Brain microvascular endothelial cell (primary cell): ENCODE measurements at places on chromosomes 6 and 20.

DNA sequence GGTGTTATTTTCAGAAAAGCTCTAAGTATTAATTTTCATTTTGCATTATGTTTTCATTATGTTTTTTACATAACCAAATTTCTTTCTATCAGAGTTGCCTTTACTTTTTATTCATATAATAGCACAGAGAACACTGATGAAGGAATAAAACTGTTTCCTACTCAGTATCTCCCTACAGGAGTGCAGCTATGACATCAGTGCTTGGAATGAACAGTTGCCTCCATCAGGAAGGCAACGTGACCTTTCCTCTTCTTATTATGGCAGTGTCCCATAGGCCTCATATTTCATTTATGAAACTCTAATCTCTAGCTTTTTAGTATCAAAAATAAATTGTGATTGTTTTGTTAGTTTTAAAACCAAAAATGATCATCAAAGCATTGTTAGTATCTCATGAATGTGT, 712.8 kb downstream of the CD109 start:
- DNase-seq: peak; percentile 1

DNA sequence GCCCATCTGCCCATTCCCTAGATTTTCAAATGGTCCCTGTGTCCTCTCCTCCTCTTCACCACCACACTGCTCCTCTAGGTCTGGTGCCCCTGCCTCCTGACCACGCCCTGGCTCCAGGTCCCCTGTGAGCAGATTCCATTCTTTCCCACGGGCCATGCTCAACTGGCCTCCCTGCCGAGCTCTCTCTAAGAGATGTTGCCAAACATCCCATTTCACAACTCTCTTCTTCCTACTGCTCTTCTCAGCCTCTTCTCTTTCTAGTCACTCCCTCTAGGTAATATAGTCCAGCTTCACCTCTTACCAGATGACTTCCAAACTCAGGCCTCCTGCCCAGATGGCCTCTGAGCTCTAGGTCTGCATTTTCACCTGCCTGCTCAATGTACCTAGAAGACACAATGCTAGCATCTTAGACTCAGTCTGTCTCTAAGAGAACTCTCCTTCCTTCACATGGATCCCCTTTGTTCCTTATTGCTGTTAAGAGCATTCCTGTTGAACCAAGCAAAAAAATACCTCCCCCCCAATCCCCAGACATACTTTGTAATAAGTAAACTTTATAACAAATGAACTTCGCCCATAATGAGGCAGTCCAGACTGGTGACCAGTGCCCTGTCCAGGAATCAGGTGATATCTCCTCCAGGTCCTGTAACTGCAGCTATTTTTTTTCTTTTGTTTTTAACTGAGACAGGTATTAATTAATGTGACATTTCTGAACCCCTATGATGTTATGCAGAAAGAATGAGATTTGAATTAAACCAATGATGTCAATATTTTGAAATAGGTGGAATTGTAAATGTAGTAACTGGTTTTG, 79.0 kb downstream of the LYRM4 start:
- no peak for DNase-seq

DNA sequence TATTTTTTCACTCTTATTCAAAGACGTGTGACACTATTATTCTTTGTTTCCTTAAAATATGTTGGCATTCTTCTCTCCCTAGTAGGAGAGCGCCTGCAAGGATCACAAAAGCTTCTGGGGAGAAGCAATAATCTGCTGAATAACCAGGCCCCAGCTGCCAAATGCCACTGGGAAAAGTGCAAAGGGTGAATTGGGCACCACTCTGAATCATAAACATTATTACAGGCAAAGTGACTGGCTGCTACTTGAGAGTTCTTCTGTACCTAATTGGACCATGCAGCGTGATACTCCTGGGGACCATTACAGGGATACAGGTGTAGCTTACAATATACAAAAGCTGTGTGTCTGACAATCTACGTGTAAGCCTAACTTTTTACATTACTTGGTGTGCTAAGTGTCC, 152.8 kb downstream of the ATXN1 start:
- DNase-seq: no peak

- no peak for DNase-seq
These were observed 173.0 kb downstream of the PLCB4 start for GRCh38 chr20:9241721-9242427.

- peak; percentile 57 for DNase-seq
These were observed 29.8 kb downstream of the UST start for GRCh38 chr6:148776321-148777308.

DNA sequence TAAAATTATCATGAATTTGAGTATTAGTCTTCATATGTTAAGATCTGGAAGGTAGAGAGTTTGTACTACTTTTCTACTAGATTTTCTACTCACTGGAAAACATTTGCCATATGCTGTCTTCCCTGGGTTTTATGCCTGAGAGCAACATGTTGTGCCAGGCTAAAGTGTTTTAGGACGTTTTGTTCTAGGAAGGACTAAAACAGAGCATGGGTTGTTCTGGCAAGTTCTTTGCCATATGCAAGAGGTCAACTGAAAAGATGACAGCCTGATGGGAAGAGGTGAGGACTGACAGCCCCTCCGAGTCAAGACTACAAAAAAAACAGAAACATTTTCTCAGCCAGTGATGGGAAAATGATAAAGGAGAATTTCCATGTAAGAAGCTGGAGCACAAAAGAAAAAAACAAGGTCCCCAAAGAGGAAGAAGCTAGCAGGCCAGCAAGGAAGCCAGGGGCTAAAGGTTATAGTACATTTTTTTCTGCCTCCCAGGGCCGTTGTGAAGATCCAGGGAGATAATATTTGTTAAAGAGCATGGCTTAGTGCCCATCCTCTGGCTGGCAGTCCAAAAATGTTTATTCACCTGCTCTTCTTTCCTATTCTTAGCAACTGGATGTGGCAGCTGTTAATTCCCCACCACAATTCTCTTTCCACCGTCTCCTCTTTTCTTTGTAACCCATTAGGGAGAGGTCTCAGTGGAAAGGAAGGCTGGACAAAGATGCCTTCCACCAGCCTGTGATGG, 7.8 kb downstream of the SCGN start:
- DNase-seq: no peak

- peak; percentile 16 for DNase-seq
These were observed 226.2 kb upstream of the MAN1A1 start for GRCh38 chr6:119575721-119576120.

GRCh38 chr20:1302685-1303541, 26.0 kb downstream of the SDCBP2 start:
- DNase-seq: peak; percentile 22

GRCh38 chr6:53635322-53635721, 30.2 kb downstream of the KLHL31 start:
- DNase-seq: no peak

GRCh38 chr6:47520282-47520681, 42.7 kb downstream of the CD2AP start:
- no peak for DNase-seq

- DNase-seq: no peak
These were observed 18.7 kb downstream of the MOCS3 start for GRCh38 chr20:50977066-50978021.

- DNase-seq: no peak
These were observed 354.5 kb upstream of the CITED2 start for GRCh38 chr6:139728876-139729427.

GRCh38 chr20:53071833-53072232, 99.7 kb downstream of the TSHZ2 start:
- DNase-seq: no peak

GRCh38 chr20:79565-79964, 7.9 kb upstream of the DEFB125 start:
- no peak for DNase-seq

- DNase-seq: peak; percentile 65
These were observed 181.2 kb upstream of the SHLD1 start for GRCh38 chr20:5569021-5569420.

- DNase-seq: no peak
These were observed 1.8 kb downstream of the SCP2D1 start for GRCh38 chr20:18815194-18815942.

GRCh38 chr6:157884756-157885155, 61.7 kb downstream of the SNX9 start:
- DNase-seq: no peak

DNA sequence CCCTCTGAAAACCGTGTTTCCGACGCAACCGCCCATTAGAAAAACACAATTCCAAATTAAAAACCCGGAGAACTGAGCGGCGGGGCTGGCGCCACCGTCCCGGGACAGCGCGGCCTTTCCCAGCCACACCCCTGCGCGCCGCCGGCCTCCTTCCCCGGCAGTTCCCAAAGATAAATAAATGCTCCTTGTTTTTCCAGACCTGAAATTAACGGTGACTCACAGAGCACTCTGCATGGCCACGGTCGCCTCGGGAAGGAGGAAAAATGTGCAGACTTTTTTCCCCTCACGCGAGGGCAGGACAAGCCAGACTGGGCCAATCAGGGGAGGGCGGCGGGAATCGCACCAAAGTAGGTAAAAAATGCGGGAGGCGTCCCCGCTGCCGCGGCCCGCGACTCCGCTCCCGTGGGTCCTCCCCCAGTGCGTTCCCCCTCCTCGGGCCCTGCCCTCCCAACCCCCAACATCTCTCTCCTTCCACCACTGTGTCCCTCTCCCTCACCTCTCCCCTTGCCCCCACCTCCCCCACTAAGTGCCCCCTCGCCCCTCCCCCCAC, 828 bp upstream of the DSTN start:
- peak; percentile 97 for DNase-seq

GRCh38 chr6:157459327-157459726, 78.3 kb downstream of the ZDHHC14 start:
- DNase-seq: no peak

DNA sequence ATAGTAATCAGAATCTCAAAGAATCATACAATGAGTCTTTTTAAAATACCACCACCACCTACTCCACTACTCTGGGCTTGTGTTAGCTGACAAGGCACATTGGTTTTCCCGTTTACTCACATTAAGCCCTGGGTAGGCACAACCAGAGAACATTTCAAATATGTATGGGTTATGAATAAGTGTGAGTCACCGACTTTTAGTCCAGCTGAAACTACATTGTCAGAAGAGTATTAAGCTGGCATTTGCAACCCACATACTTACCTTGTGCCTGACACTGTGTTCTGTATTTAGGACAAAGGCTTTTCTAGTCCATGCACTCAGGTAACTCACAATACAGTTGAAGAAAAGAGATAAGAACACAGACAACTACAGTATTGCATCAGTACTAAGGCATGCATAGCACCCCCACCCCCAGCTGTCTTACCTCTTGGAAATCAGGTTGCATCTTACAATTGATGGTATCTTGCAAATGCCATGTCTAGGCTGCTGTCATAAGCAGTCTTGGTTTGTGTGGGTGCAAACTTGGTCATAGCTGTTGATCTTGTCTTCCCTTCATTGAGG, 40.3 kb upstream of the AHI1 start:
- peak; percentile 84 for DNase-seq

DNA sequence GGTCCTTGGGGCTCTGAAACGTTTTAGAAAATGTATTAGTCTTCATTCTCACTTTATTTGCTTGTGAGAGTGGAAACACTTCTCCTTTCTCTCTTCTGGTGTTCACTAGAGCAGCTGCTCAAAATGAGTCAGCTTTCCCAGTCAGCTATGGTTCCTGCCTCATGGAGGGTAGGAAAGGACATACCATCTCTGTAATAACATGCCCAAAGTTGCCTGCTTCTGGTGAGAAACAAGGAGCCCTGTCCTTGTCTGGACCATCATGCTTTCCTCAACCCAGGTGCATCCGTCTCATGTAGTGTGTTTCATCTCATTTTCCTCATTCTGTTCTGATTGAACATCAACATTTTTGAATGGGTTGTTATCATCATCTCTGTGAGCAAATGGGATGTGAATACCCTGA, 17.1 kb upstream of the TINAG start:
- DNase-seq: peak; percentile 56

DNA sequence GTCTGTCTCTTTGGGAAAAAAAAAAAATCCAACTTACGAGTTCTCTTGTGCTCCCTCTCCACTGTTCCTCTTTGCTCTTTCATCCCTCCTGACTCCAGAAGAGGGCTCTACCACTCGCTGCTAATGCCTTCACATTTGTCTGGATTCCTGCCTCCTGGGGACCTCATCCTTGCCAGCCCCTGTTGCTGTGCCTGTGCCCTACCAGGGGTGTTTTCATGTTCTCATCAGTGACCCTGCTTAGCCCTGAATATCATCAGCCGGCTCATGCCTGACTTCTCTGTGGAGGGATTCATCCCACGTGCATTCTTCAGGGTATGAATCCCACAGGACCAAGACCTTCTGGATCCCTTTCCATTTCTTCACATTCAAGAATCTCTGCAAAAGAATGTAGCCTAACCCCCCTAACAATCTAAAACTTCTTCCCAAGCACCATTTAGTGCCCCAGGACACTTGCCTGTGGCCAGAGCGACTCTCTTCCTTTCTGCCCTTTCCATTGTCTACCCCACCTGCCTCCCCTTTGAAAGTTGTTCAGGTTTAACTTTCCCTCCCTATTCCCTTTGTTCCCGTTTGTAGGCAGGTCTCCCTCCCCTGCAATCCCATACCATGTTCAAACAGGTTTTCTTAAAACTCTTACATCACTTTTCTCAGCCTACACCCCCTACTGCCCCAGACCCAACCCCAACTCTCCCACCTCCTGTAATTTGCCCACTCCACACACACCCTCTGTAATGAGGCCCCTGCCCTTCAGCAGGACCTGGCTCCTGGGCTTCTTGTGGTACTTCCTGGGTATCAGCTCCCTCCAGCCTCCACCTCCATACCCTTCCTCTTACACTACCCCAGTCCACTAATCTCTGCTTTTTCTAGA, 50.2 kb downstream of the RREB1 start:
- DNase-seq: no peak

DNA sequence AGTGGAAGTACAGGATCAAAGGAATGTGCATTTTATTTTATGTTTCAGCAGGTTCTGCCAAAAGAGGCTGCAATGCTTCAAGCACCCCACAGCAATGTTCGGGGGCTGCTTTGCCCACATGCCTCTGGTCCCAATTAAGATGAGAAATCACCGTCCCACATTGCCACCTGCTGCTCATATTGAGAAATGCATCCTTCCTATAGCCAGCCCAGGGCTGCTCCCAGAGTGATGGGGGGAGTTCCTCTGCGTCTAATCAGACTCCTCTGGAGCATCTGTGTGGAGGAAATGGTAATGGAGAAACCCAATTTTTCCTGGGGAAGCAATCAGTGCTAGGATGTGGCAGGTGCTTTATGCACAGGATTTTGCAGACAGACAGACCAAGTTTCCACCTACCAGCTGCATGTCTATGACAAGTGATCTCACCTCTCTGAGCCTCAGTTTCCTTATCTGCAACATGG, 33.7 kb downstream of the PTGIS start:
- peak; percentile 49 for DNase-seq

- DNase-seq: no peak
These were observed 3.3 kb downstream of the HSPA12B start for GRCh38 chr20:3735768-3736167.

GRCh38 chr6:84860509-84860908, 96.1 kb upstream of the TBX18 start:
- no peak for DNase-seq
